Retinal pigment epithelial cell (primary cell): ENCODE measurements at places on chromosomes 16 and 17.

DNA sequence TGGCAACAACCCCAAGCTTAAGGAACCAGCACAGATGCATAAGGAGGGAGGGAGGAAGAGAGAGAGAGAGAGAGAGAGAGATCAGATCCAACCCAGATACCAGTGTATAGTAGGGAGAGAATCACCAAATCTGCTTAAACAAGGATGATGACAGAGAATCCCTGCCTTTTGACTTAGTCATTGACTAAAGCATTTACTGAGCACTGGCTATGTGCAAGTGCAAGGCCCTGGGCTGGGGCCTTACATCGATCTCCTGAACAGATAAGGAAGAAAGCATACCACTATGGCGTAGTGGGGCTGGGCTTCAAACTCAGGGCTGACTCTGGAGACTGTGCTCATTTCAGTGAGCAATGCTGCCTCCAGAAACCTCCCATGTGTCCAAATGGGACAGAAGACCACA lies 15.8 kb downstream of the TSNAXIP1 start:
- DNase-seq, result no peak

- DNase-seq, result no peak
Measured at GRCh38 chr17:82188001-82188961, 24.4 kb downstream of the CCDC57 start.

- DNase-seq, result no peak
Measured at GRCh38 chr16:1437606-1438005, 6.7 kb downstream of the PERCC1 start.

DNA sequence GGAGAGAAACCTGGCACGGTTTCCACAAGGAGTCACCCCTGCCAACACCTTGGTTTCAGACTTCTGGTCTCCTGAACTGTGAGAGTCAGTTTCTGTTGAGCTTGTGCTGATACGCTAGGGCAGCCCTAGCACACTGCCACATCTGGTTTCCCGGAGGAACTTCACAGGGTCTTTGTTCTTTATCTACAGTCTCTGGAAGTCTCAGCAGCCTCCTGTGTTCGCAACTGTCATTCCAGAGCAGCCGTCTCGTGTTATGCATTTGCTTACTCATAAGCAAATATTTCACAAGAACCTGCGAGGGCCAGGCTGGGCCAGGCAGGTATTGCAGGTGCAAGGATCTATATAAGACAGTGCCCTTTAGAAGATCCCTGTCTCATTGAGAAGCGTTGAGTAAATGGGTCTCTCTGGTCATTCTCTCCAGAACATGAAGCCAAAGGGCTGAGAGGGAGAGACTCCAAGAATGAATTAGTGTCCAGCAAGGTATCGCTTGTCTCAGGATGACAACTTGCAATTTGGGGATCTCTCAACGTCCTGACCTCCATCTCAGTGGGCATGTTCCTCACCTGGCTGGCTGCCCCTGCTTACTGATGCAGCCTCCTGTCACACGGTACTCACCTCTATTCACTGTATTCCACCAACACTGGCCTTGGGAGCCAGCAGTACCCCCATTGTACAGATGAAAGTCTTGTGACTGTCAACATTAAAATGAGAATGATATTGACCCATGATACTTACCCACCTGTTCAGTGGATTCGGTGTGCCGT lies 141.2 kb downstream of the WWOX start:
- DNase-seq, result no peak

- DNase-seq, result no peak
Measured at GRCh38 chr16:55392701-55393100, 68.7 kb downstream of the IRX6 start.

- no peak for DNase-seq
Measured at GRCh38 chr17:72850410-72851118, 241.9 kb downstream of the SLC39A11 start.

DNA sequence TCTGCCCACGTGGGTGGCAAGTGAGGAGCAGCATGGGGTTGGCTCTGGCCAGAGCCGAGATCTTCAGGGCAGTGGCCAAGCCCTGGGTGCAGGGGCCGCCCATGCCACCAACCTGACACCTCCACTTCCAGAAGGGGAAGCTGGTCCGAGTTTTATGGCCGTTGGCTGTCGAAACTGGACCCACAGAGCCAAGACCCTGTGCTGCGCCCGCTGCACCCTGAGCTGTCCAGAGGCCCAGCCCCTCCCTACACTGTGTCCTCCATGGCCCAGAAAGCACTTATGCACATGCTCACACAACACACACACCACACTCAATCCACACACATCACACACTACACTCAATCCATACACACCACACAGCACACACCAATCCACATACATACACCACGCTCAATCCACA lies 33.9 kb upstream of the RPTOR start:
- DNase-seq, result no peak

- DNase-seq, result peak; percentile 94
Measured at GRCh38 chr17:4229627-4230541, 33.9 kb downstream of the ANKFY1 start.

DNA sequence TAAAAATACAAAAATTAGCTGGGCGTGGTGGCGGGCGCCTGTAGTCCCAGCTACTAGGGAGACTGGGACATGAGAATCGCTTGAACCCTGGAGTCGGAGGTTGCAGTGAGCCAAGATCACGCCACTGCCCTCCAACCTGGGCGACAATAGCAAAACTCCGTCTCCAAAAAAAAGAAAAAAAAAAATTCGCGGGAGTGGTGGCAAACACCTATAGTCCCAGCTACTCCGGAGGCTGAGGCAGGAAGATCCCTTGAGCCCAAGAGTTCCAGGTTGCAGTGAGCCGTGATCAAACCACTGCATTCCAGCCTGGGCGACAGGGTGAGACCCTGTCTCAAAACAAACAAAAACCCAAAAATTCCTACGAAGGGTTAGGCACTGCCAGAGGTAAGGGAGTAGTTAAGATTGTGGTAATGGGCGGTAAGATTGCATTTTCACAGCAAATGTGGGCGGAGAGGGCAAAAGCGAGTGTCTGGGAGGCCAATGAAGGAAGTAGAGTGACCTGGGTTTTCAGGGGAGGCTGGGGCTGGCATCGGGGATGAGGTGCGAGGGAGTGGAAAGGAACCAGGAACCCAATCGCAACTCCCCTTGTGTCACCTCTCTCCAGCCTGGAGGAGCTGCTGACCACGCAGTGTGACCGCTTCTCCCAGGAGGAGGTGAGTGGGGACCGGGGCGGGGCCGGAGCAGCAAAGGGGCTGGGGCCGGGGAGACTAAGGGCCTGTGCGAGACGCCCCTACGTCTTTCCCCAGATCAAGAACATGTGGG lies 2.6 kb downstream of the MYL11 start:
- DNase-seq, result no peak

DNA sequence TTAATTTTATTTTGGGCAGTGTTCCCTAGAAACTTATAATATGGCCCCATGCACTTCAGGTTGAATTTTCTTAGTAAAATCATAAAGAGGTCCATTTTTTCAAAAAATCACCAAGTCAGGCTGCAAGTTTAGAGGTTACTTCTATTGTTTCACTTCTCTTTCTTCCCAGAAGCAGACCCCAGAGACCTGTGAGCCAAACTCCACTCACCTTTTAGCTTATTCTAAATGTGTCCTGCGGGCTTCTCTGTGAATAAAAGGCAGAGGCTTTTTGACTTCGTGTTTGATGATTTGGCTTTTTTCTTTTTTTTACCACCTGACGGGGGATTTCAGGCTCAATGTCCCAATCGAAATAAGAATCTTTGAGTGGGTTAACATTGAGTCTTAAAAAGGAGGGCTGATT lies 7.4 kb downstream of the PRKCB start:
- no peak for DNase-seq

DNA sequence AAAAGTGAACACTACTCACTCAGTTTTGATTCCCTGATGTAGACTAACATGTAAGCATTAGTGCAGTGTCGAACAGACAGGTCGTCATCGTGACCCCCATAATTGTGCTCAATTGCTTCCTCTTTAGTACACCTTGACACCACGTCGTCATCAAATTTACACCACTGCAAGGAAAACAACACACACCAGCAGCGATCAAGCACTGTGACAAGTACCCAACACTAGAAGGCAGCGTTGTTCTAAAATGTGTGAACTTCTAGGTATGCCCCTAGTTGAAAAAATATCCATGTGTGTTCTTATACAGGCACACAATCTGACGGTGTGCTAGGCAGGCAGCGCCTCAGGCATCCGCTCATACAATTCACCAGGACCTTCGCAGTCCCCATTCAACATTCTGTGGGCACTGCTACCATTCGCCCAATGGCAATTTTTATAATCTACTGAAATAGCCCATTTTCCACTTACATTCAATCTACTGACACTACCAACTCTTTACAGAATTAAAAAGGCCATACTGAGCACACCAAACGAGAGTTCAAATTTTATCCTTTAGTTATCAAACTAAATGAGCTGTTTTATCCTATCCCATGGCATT lies 23.1 kb downstream of the LITAFD start:
- no peak for DNase-seq

DNA sequence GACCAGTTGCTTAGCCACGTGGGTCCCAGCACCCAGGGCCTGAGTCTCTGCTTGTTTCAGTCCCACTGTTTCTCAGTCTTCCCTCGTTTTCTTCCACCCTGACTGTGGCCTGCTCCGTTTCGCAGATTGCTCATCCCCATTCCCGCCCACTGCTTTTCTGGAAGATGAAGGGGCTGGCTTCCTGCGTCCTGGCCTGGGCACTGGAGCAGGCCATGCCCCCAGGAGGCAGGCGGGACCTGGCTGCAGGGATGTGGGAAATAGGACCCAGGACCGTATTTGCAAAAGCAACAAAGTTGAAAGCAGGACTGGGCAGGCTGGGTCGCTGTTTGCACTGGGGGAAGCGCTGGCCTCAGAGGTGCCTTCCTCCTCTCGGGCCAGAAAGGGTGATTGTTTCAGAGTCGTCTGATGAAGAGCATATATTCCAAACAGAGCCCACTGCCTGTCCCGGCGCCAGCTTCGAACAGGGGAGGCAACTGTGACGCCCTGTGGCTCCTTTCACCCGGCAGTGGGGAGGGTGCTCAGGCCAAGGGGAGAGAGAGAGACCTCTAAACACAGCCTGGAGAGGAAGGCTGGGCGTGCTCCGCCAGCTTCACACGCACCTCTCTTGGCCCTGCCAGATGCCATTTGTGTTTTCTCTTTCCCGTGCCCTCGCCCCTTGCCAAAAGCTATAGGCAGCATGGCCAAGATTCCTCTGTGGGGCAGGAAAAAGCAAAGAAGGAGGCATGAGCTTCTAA lies 108.6 kb downstream of the CMIP start:
- DNase-seq, result no peak

- no peak for DNase-seq
Measured at GRCh38 chr16:88003316-88003715, 52.1 kb downstream of the BANP start.

DNA sequence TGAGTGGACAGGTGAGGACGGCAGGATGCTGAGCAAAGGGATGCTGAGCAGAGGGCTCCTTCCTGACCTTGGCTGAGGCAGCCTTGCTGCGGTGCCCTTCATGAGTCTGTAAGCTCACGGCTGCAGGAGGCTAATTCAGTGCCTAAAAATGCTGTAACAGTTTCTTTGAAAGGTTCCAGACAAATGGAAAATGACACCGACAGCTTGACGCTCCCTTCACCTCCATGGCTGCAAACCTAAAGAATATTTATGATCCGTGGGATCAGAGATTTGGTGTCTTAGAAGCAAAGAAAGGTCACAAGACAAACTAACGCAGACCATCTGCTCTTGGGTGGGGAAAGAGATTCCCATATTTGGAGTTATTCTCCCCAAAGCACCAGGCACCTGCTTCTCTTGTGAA lies 28.0 kb downstream of the TOM1L2 start:
- DNase-seq, result no peak

- no peak for DNase-seq
Measured at GRCh38 chr16:27600381-27600780, 50.4 kb downstream of the KATNIP start.

DNA sequence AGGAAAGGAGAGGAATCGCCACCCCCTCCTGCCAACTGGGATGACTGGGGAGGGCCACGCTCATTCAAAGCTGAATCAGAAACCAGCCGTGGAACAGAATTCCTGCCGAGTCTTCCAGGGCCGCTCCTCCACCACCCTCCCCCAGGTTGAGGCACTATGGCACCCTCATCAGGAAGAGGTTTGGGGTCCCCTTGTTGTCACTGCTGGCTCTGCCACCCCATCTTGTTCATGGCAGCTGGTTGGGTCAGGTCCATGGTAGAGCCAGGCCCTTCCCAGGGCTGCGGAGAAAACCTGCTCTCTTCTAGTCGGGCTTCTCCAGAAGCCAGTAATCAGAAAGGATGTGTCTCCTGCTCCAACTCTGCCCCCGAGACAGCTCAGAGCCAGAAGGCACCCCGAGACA lies 41.8 kb downstream of the KCNJ12 start:
- DNase-seq, result no peak

GRCh38 chr16:54484700-54485099 lies 198.1 kb upstream of the IRX3 start:
- DNase-seq, result no peak

DNA sequence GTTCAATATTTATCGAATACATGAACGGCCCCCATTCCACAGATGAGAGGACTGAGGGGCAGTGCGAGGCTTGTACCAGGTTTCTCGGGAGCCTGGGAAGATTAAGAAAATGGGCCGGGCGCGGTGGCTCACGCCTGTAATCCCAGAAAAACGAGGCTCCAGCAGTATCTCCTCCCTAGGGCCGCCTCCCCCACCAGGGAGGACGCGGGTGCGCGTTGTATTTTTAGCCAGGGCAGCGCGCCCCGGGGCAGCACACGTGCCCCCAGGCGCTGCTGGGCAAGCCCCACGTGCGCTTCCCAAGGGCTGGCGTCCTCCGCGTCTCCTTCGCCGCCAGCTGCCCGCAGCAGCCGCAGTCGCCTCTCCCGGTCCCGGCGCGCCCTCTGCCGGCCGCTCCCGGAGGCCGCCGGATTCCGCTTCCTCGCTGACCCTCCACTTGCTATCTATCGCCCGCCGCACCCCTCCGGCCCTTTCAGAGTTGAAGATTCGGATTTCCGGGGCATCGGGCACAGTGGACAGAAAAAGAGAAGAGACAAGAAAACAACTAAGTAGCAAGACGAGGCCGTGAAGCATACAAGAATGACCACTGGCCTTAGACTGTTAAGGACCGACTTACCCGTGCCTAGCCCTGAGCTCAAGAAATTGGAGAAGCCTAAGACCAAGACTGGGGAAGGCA lies 1.9 kb upstream of the YBX2 start:
- DNase-seq, result no peak

GRCh38 chr16:1481906-1482835 lies 6.6 kb downstream of the PTX4 start:
- DNase-seq, result no peak

DNA sequence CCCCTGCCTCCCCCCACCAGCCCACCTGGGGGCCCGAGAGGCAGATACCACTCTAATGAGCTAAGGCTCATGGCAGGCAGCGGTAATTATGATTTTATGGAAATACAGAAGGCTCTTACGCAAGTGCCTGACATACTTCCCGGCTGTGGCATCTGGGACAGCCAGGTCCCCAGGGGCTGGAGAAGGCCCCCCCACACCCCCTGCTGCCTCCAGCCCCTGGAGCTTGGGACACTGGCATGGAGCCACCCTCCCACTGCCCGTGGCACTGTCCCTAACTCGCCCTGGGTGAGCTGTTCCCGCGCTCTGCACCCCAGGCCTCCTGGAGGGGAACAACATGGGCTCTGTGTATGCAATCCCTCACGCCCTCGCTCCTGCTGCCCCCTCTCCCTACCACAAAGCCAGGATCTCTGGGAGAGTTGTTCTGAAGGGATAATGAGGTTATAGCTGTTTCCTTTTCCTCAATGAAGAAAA lies 5.4 kb upstream of the STAC2 start:
- no peak for DNase-seq

- no peak for DNase-seq
Measured at GRCh38 chr16:2115591-2115973, 20.1 kb downstream of the PKD1 start.
